ENCODE measurements at places on chromosomes 6 and 20.
A peak's percentile ranks its signal among the peaks of the same experiment; 100 is the strongest.

DNA sequence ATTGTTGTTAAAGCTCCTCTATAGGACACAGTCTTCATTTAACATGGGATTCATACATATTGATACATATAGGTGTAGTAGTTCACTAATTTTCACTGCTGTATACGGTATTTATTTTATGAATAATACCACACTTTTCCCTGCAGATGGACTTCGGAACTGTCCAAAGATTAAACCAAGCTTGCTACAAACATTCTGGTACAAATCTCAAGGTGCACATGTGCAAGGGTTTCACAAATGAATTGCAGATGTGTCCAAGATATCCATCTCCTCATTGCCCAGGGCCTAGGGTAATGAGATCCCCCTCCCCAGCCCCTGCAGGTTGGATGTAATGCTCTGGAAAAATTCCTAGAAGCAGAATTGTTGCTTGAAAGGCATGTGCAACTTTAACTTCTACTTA lies 31.4 kb downstream of the DTNBP1 start:
- DNase-seq, result no peak

GRCh38 chr20:57094252-57094891 lies 172.1 kb downstream of the BMP7 start:
- DNase-seq, result no peak

GRCh38 chr6:63816401-63816981 lies 180.9 kb downstream of the PHF3 start:
- no peak for DNase-seq

DNA sequence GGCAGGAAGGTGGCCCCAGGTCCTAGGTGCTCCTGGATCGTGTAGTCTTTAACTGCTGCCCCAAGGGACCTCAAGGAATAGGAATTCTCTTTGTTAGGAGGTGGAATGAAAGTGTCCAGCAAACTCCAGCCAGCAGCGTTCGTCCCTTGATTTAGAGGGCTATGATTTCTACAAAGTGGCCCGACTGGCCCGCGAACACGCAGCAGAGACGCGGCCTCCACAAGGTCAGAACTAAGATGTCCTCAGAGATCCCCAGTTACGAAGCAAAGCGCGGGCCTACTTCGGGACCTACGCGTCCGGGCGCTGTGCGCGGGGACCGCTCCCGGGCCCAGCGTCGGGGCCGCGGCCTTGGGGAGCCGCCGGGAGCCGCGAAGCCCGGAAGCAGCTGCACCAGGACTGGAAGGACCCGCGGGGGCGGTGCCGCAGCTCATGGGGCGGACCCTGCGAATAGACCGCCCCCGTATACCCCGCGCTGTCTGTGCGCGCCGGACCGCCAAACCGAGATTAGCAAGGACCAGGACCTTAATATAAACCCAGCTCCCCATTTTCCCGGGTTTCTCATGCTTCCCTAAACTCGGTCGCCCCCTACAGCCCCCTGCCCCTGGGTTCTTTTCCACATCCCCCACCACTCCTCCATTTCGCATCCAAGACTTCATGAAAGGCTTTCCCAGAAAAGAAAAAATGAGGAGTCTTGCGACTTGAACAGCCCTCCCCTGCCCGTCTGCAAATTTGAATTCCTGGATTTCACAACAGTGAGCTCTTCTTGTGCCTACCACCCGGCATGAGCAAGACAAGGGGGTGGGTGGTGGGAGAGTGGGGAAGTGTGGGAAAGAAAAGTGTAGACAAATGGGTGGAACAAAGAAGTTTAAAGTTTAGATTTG lies at the start of gene C6orf47:
TSS of gene C6orf47 (minus strand) at position 398 of the 881 bp plus-strand sequence. CDS start 831 bp downstream, outside the sequence.
- peak; percentile 82 for DNase-seq

DNA sequence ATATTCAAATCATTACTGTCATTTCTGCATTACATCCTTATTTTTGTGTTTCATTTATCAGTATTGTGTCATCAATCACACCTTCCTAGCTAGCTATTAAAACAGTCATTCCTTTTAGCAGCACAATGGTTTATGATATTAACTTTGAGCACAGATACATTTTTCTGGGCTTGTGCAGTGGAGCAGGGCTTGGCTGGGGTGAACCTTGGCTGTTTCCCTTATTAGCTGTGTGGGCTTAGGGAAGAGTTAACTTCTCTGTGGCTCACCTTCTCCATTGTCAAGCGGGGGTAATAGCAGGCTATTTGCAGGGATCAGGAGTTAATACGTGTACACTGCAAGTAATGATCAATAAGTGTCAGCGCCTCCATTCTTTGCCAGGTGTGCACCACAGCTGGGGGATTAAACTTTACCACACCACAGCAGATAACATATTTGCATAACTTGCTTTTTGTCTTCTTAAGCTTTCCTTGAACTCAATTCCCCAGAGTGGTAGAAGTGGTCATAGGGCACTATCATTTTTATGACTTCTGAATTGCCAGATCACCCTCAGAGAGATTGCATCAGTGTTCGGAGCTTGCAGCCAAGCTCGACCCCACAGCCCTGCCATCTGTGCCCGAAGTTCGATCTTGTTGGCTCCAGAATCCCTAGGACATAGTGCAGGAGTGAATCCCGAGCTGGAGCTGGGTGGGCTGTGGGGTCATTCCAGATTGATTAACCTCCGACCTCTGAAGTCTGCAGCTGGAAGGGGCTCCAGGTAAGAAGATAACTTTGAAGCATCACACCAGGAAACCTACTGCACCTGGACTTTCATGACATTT lies 1.5 kb upstream of the PYGB start:
- no peak for DNase-seq

DNA sequence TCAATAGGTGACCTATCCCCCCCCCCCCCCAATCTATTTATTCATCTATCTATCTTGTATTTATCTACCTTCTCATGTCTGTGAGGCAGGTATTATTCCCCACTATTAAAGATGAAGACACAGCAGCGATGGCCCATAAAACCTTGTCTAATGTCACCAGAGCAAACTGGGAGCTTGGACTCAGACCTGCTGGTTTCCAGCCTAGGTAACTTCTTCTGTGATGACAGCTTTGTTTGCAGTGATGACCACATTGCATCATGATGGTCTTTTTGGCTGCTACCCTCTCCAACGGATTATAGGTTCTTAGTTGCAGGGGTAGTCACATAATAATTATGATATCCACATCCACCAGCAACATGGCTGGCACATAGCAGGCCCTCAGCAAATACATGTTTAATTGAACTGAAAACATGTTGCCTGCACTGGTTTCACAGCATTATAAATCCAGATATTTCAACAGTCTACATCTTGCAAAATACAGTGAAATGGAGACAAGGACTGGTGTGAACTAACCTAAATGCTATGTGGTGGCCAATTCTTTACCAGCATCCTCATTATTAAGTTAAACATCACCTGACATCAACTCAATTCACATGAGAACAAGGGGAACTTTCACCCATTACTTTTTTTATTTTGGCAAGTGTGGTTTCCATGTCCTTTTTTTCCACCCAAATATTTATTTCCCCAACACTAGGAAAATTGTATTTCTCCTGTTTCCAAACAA lies 712.5 kb upstream of the NRSN1 start:
- DNase-seq, result no peak

DNA sequence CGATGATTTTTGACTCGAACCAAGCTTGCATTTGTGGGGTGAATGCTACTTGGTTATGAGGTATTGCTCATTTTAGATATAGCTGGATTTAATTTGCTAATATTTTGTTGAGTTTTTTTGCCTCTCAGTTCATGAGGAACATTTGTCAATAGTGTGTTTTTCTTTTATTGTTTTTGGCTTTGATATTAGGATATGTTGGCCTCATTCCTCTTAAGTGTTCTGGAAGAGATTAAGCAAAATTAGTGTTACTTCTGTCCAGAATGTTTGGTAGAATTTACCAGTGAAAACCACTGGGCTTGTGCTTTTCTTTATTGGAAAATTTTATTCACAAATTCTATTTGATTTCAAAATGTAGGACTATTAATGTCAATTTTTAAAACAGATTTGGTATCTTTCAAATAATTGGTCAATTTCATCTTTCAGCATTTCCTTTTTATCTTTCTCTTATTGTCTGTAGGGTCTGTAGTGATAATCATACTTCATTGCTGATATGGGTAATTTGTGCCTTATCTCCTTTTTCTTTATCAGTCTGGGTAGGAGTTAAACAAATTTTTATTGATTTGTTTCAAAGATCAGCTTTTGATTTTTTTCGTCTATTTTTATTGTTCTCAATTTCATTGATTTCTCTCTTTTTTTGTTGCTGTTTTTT lies 14.1 kb downstream of the AIG1 start:
- DNase-seq, result no peak

GRCh38 chr6:150685860-150686259 lies 86.2 kb downstream of the PLEKHG1 start:
- DNase-seq, result peak; percentile 61
